ENCODE measurements at places on chromosomes 1 and 21. TPM values are rescaled to one million over a fixed set of nuclear protein-coding genes. Genes with fewer than 3 reads are reported as not detected.

FAM177B gene
- not detected for total RNA-seq

CDC42BPA gene
- total RNA-seq, result 40.2 TPM

PPIAL4G gene
- total RNA-seq, result not detected

- no peaks in the 10 kb centered on the region for H3K27me3 ChIP-seq
- H3K4me1 ChIP-seq, result no peaks in the 10 kb centered on the region
- DNase-seq, result no peak
- H3K4me3 ChIP-seq, result no peak overlapping the region
Observed at GRCh38 chr1:48793863-48794262, 17.2 kb upstream of the BEND5 start.

DNA sequence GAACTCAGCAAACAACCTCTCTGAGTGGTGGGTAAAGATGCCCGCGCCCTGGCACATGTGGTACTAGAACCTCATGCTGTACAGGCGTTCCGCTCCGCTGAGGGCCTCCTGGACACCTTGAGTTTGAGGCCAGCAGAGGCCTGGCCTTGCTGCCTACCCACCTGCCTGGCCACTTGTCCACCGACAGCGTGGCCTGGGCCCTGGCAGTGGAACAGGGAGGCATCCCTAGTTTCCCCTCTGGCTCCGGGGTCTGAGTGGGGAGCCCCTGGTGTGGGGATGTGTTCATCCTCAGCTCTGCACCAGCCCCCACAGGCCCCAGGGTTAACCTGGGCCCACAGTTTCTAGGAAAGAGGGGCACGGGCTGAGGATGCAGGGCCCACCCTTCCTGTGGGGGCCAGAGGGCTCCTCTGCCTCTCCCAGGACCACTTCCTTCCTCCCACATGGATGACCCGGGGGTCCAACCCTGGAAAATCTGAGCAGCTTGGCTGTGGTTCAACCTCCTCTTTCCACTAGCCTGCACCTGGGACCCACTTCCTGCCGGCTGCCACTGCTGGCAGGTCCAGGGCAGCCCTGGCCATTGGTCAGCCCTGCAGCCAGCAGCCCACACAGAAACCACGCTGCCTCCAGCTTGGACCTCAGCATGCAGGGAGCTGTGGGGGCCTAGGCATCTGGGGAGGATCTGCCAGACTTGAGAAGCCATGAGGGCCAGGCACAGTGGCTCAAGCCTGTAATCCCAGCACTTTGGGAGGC lies 53.3 kb upstream of the COL18A1 start:
- no peak overlapping the region for H3K27ac ChIP-seq
- no peaks in the 10 kb centered on the region for H3K27me3 ChIP-seq
- peaks cover 27% of the 10 kb centered on the region for H3K4me1 ChIP-seq
- no peaks in the 10 kb centered on the region for H3K36me3 ChIP-seq

Measured in ovary (tissue), 10 donors.